Stimulated activated CD8-positive, alpha-beta memory T cell treated with anti-CD3 and anti-CD28 coated beads, Interleukin-2, amount 100 ng/mL, for 1 hour (primary cell): ENCODE measurements at places on chromosomes 13 and 19.

GRCh38 chr13:78524936-78525335 lies 78.4 kb downstream of the POU4F1 start:
- DNase-seq = no peak

DNA sequence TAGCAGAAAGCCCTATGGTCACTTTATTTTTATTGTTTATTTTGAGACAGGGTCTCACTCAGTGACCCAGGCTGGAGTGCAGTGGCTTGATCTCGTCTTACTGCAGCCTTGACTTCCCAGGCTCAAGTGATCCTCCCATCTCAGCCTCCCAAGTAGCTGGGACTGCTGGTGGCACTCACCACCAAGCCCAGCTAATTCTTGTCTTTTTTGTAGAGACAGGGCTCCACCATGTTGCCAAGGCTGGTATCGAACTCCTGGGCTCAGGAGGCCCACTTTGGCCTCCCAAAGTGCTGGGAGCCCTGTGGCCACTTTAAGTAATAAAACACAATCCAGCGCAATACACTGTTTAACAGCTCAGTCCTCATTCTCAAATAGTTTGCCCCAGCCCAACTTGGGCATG lies 69.3 kb downstream of the NUFIP1 start:
- no peak for DNase-seq

DNA sequence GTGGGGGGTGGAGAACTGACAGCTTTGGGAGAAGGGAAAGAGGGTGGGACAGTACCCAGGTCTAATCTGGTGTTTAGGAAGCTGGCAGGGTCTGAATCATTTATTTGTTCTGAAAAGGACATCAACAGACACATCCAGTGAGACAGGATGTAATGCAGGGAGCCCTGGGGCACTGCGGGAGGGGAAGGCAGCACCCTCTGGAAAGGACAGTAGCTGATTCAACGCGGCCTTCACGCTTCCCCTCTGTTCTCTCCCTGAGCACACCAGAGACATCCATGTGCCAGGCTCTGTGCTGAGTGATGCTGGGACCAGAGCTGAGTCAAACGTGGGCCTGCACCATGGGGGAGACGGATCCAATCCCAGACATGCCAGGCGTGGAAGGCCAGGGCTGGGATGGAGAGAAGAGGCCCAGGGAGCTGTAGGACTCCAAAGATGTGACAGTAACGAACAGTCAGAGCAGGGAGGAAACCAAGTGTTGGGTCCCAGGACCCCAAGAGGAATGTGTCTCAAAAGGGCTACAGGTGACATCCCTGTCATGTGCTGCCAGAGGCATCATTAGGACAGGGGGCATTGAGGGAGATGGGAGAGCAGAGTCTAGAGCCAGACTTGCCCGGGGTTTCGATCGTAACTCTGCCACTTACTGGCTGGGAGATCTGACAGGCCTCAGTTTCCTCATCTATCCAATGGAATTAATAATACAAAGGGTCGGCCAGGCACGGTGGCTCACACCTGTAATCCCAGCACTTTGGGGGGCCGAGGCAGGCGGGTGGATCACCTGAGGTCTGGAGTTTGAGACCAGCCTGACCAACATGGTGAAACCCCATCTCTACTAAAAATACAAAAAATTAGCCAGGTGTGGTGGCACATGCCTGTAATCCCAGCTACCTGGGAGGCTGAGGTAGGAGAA lies 1.7 kb downstream of the ETFB start:
- no peak for DNase-seq

DNA sequence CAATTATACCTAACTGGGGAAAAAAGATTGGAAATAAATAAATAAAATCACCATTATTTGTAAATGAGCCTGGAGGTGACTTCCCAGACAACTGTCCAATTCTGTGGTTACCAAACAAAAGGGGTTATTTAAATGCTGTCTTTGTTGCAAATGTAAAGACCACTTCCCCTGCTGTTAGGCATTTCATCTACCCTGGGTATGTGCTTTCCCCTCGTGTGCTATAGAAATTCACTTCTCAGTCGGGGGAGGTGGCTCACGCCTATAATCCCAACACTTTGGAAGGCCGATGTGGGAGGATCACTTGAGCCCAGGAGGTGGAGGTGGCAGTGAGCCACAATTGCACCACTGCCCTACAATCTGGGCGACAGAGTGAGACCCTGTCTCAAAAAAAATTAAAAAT lies 101.9 kb upstream of the AKAP11 start:
- no peak for DNase-seq

GRCh38 chr13:94550062-94550738 lies 45.8 kb downstream of the TGDS start:
- DNase-seq = no peak
